ENCODE measurements at places on chromosomes 2 and 18.

- no peak for DNase-seq
Observed at GRCh38 chr2:19874726-19875125, 27.1 kb downstream of the TTC32 start.

DNA sequence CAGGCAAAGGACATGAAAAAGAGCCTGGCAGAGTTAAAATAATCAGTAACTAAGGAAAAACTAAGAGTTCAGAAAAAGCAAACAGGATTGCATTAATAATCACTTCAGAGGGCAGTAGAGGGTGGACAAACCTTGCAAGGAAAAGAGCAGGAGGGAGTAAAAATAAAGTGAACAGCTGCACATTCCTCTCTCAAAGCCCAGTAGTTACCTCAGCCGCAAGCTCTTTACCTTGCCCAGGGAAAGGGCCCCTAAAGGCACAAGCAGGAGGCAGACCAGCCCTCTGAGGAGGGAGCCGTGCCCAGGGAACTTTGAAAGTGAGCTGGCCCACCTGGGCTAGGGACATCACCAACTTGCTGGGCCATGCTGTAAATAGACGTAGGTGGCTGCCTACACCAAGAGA is 196.9 kb downstream of the C1D start:
- DNase-seq, result no peak

- no peak for DNase-seq
Observed at GRCh38 chr18:13455960-13456481, 237.5 kb downstream of the LDLRAD4 start.

DNA sequence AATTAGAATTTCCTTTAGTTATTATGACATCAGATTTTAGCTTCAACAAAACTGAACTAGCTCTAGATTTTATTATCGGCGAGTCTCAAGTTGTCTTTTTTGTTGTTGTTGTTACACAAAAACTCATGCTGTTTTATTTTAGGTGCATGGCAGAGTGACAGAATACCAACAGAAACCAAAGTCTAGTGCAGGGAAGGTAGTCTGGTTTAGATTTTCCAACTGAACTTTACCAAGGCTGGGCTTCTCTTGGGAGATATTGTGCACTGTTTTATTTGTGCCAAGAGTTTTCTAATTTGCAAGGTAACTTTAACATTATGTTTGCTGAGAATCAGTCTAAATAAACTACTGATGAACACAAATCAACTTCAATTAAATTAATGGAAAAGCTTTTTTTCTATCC is 43.6 kb upstream of the RASGRP3 start:
- no peak for DNase-seq
